ENCODE measurements at places on chromosomes 13 and 19.

GRCh38 chr13:40113643-40114304, 458.3 kb downstream of the COG6 start:
- no peak for DNase-seq

DNA sequence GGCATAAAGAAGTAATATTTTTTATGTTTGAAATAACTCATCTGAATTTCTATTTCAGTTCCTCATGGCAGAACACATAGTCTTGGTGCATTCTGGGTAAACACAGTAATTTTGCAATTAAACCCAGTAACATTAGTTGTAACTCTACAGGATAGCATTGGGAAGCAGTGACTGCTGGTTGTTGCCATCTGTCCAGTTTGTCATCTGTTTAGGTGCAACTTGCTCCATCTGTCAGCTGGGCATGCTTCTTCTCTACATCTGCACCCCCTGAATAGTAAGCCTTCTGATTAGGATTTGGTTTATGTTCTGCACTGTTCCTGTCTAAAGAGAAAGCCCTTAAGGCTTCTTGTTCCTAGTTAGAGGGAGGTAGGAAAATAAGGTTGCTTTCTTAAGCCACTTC, 63.5 kb upstream of the CSNK1A1L start:
- no peak for DNase-seq

GRCh38 chr13:45206340-45206739, 5.5 kb upstream of the KCTD4 start:
- DNase-seq: no peak

- no peak for DNase-seq
Observed at GRCh38 chr13:98543378-98544103, 33.4 kb downstream of the STK24 start.

DNA sequence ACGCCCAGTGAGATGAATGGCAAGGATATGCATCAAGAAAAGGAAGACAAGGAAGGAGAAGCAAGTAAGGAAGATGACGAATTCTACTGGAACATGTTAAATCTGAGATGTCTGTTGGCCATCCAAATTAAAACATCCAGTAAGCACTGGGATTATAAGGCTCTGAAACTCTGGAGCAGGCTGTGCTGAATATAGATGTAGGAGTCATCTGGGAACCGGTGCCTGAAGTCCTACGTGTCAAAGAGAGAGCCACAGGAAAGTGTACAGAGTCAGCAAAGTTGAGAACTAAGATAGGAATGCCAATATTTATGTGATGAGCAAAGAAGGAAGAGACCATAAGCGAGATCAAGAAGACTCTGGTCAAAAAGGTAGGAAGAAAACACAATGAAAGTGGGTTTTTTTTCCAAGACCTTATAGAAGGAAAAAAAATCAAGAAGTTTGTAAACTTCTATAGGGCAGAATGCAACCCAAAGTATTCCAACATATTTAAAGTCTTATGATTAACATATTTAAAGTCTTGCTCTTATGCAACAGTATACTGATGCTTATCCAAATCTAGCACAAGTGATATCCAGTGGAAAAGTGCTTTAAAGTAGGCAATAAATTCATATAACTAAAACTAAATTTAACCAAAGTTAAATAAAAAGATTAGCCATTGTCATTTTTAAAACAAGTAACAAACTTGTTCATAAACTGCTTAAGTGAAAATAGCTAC, 51.2 kb upstream of the EEF1AKMT1 start:
- no peak for DNase-seq

DNA sequence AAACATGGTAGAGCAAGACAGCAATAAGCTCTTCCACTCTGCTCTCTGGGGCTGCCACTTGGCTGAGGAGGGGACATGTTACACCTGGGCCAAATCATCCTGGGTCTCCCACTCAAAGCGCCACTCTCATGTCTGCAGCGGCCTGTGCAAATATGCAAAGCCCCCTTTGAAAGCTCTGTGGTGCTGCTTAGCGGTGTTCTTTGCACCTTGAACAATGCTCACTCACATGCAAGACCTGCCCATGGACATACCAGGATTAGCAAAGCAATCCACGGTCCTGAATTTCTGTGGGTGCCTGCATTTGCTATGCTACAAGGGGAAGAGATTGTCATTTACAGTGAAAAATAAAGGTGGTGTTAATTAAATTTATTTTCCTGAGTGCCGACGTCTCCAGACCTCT, 48.6 kb downstream of the MRPL57 start:
- DNase-seq: no peak

- DNase-seq: peak; percentile 57
Observed at GRCh38 chr13:99982036-99982730, 599 bp downstream of the ZIC2 start.

DNA sequence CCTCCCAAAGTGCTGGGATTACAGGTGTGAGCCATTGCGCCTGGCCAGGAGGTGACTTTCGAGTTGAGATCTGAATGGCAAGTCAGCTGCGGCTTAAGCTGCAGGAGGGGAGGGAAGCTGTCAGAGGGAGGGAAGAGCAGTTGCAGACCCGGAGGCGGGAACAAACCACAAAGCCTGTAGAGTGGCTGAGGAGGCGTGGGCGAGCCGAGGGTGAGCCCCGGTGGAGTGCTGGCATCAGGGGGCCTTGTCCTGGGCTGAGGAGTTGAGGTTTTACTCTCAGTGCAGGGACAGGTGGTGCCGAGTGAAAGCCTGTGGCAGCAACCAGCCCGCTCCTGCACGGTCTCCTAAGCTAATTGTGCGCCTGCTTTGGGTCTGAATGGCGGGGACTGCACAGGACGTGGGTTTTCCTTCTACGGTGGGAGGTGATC, 24.2 kb downstream of the PPP1R37 start:
- peak; percentile 53 for DNase-seq

GRCh38 chr13:34241332-34241731, 423.4 kb downstream of the RFC3 start:
- DNase-seq: no peak

GRCh38 chr13:110109910-110110309, 197.0 kb downstream of the COL4A1 start:
- DNase-seq: no peak

GRCh38 chr19:8899356-8899755, 67.2 kb downstream of the MBD3L1 start:
- DNase-seq: no peak

DNA sequence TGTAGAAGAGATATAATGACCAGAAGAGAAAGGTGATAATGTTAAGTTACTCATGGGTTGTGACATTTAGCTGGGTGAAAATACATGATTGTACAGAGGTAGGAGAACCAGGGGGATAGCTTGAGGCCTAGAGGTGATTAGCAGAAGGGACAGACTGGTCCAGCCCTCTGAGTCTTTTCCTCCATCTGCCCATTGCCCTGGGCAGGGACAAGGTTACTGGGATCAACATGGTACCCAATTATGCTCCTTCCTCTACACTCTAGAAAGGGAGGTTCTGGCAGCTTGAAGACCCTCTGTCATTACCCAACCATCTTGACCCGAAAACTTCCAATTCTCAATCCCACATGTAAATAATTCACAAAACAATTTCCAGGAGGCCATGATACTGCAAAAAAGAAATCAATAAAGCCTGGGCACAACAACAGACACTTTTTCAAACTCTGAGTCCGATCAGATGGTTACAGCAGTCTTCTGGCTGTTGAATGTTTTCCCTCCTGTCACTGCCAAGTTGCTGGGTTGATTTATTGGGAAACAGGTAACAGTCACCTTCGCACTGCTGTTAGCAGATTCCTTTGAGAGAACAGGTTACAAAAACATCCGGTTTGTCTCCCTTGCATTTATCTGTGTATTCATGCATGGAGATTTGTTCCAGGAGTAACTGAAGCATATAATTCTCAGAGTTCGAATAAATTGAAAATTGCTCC, 239.1 kb upstream of the HTR2A start:
- DNase-seq: no peak

GRCh38 chr13:30019648-30020626, 169.5 kb upstream of the UBL3 start:
- no peak for DNase-seq

- DNase-seq: no peak
Observed at GRCh38 chr13:50474088-50474662, 369.3 kb downstream of the DLEU7 start.

DNA sequence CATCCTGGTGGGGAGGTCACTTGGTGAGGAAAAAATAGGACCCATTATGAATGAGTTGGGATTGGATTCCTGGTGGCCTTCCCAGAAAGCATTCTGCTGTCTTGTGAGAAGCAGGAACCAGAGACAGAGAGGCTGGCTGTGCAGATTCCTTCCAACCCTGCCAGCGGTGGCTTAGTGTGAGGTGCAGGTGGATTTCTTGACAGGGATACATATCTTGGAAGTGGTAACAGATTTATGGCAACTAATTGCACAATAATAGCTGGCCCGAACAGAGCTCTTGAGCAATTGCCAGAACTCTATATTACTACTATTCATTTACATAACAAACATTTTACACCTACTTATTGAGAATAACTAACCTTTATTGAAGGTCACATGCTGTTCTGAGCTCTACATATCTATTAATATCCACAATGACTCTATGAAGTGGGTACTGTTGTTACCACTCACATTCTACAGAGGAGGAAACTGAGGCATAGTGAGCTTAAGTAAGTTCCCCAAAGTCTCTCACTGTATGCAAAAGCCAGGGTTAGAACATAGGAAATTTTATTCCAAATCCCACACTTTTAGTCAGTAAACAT, 173.9 kb upstream of the SERP2 start:
- DNase-seq: no peak

DNA sequence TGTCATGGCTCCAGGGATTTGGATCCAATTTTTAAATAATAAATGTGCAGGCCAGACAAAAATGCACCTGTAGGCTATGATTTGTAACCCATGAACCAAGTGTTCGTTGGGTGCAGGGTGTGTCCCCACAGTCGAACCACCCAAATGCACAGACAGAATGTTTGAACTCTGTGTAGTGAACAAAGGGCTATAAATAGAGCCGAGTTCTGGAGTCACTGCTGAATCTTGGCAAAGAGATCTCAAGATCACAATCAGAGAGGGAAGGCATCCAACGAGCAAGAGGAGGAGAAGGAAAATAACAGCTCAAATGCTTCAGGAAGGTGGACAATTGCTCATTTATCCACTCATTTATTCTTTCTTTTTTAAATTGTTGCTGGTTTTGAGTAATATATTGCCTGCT, 547.9 kb downstream of the FGF9 start:
- no peak for DNase-seq

DNA sequence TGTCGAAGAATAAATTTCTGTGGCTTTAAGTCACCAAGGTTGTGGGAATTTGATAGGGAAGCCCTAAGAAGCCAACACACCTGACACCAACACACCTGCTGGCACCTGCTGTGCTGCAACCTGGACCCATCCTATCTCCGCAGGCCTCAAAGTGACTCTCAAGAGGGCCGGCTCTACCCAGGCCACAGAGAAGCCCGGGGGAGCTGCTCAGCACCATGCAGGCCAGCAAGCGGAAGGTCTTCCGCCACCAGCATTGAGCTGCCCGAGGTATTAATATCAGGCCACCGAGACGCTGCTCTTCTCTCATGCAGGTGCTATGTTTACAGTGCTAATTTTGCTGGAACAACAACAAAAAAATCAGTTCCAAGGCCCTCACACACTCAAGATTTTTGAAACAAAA, 32.2 kb upstream of the CD33 start:
- DNase-seq: no peak

- no peak for DNase-seq
Observed at GRCh38 chr13:59384154-59384553, 779.6 kb downstream of the DIAPH3 start.

DNA sequence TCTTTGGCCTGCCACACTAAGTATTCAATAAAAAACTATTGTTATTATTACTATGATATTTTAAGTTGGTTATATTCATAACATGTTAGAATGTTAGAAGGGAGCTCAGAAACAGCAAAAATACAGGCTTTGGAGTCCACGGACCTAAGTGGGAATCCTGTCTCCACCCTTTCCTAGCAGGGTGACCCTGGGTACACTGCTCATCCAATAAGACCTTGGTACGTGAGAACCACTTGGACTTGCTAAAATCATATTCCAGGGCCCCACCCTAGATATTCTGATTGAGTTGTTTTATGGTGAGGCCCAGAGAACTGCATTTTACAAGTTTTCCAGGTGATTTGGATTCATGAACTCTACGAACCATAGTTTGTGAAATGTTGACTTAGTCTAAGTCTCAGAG, 47.4 kb upstream of the KL start:
- no peak for DNase-seq

DNA sequence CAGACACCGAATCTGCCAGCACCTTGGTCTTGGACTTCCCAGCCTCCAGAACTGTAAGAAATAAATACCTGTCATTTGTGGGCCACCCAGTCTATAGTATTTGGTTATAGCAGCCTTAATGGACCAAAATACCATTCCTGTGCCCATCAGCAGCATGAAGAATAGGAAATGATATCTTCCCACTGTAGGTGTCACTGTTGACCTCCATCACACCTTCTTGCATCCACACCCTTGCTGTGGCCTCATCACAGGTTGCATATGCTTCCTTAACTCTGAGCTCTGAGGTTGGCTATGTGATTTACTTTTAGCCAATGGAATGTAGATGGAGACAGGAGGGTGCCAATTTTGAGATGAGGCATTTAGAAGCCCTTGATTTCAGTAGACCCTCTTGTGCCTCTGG, 242.0 kb upstream of the TSHZ3 start:
- DNase-seq: no peak

GRCh38 chr13:41434831-41435520, 22.4 kb upstream of the RGCC start:
- DNase-seq: no peak

DNA sequence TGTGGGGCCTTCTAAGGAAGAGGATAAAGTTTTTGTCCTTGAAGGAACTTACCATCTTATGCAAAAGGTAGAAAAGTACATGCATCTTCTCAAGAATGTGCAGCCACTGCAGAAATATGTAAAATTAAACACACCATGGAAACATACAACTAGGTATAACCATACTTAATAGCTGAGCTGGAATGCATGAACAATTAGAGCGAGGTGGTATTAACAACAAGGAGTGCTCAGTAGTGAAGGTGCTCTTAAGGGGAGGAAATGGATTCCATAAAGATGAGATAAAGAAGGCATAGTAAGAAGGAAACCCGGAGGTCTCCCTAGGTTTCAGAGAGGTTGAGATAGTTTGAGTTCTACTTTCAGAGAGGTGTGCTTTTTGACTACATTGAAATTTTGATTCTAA, 415.9 kb downstream of the NDFIP2 start:
- no peak for DNase-seq

GRCh38 chr13:96817336-96817941, 176.8 kb downstream of the OXGR1 start:
- DNase-seq: no peak

- no peak for DNase-seq
Observed at GRCh38 chr19:42498169-42498757, 30.0 kb downstream of the CEACAM1 start.

- DNase-seq: no peak
Observed at GRCh38 chr13:98675837-98676236, 76.6 kb downstream of the SLC15A1 start.

- no peak for DNase-seq
Observed at GRCh38 chr13:27034678-27035111, 136.9 kb downstream of the USP12 start.
